ENCODE measurements at places on chromosomes 12 and 14.

GRCh38 chr14:103539056-103539825, 10.2 kb downstream of the TRMT61A start:
- DNase-seq, result no peak

- DNase-seq, result peak; percentile 34
Measured at GRCh38 chr12:131943389-131943788, 6.4 kb upstream of the EP400 start.

- peak; percentile 83 for DNase-seq
Measured at GRCh38 chr14:77098529-77099353, 683 bp downstream of the CIPC start.

GRCh38 chr14:60989599-60989998, 8.6 kb downstream of the SLC38A6 start:
- DNase-seq, result no peak

- no peak for DNase-seq
Measured at GRCh38 chr14:78933948-78934524, 763.9 kb downstream of the NRXN3 start.

GRCh38 chr12:77493302-77494168, 337.2 kb upstream of the NAV3 start:
- DNase-seq, result no peak

- DNase-seq, result peak; percentile 49
Measured at GRCh38 chr12:49873361-49873934, 30.3 kb downstream of the FAIM2 start.

GRCh38 chr14:75917946-75918335, 63.9 kb downstream of the TGFB3 start:
- no peak for DNase-seq

- DNase-seq, result no peak
Measured at GRCh38 chr14:73750531-73750901, 36.3 kb upstream of the PNMA1 start.

DNA sequence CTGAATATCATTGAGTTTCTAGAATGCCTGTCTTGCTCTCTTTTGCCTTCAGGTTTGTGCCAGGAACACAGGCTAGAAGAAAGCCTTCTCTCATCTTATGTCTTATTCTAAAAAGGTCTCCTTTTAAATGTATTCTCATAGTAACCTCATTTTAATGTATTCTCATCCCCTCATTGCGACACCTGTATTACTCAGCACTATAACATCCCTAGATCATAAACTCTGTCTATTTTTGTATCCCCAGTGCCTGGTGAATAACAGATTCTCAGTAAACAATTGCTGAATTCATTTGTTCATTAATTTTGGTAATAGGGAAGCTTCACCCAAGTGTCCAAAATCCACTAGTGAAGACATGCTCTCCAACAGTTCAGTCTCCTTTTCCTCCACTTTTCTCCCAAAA, 8.8 kb upstream of the LRRK2 start:
- DNase-seq, result no peak

DNA sequence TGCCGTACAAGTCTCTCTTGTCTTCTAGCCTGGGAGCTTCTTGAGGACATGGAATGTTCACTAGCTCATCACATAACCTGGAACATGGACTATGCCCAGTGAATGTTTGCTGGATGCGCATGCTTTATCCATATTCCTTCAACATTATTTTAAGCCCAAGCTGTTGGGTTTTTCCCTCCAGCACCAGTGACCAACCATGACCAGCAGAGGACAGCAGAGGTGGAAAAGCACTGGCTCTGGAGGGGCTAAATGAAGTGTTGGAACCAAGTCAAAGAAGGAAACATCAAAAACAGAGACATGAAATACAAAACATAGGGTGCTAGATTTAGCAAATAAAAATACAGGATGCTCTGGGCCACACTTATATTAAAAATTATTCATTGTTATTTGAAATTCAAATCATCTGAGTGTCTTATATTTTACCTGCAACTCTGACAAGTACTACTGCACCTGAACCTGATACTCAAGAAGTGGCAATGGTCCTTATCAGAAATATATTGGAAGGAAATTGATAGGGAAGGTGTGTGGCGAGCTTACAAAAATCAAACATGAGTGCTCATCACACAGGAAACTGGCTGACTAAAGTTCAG, 23.1 kb upstream of the HELB start:
- no peak for DNase-seq

GRCh38 chr14:23089498-23090253, 5.3 kb downstream of the ACIN1 start:
- no peak for DNase-seq

DNA sequence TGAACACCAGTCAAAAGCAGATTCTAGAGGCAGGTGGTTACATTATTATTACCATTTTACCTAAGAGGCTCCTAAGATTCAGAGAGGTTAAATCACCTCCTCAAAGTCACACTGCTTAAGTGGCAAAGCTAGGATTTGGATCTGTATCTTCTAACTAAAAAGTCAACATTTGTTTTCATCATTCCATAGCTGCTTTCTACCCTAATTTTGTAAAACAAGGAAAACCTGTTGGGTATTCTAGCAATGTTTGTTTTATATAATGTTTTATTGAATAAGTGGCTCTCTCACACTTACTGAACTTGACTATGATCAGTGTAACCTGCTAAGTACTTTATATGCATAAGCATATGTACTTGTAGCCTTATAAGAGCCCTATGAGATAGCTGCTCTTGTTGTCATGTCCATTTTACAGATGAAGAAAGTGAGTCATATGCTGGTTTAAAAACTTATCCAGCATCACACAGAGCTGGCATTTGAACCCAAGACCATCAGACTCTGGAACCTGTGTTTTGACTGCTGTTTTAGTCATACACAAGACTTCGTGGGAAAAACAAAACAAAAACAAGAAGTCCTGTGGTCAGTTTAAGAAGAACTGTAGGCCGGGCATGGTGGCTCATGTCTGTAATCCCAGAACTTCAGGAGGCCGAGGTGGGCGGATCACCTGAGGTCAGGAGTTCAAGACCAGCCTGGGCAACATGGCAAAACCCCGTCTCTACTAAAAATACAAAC, 31.7 kb upstream of the EVL start:
- DNase-seq, result no peak

DNA sequence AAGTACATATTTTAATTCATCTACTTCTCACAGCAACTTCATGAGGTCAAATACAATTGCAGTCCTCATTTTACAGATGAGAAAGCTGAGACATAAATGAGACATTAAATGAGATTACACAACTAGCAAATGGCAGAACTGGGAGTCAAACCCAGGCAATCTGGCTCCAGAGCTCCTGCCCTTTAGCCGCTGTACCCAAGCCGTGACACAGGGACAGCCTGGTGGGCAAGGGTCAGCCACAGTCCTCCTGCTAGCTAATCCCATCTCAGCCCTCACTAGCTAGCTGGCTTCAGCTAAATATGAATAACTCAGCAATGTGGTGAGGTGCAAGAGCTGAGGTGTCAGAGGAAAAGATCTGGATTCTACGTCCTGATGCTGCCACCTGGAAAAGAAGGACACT, 54.8 kb downstream of the NINJ2 start:
- DNase-seq, result no peak

- DNase-seq, result no peak
Measured at GRCh38 chr14:88823968-88824313, 510 bp upstream of the TTC8 start.

DNA sequence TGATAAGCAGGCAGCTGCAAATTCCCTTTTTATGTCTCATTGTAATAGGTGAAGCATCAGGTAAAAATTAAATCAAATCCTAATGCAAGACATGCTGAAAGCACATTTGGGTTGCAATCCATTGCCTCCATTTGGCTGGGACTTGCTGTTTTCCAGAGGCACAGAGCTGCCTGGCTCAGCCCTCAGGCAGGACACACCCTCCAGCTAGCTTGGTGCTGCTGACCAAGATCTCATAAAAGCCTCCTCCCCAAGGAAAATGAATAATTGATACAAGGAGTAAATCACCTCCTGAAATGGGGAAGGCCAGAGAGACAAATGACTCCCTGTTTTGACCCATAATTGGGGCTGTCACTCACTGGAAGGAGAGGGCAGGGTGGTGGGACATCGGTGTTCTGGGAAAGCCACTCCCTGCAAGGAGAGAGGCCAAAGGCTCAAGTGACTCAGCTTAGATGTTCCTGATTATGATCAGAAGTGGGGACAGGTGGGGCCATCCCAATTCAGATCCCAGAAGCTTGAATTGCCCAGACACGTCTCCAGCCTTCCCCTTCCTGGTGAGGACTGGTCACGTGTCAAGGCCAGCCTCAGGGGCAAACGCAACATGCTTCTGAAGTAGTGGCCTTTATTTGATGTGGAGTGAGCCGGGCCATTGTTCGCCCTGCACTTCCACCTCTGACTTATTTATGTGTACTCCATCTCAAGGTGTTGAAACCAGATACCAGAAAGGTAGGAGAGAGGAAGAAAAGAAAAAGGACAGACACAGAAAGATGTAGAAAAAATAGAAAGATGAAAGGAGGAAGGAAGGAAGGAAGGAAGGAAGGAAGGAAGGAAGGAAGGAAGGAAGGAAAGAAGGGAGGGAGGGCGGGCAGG, 773.7 kb downstream of the BCL11B start:
- DNase-seq, result no peak

- no peak for DNase-seq
Measured at GRCh38 chr12:106508966-106509365, 73.8 kb upstream of the RFX4 start.

DNA sequence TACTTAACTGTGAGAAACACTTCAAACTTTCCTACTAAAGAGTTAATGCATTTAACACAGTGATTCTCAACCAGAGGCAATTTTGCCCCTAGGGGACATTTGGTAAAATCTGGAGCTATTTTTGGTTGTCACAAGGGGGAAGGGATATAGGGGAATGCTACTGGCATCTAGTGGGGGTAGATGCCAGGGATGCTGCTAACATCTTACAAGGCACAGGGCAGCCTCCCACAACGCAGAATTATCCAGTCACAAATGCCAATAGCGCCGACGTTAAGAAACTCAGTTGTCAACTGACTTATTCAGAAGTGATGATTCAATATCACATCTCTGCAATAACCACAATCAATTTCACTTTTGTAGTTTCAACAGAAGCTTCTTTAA, 2.0 kb downstream of the EEA1 start:
- no peak for DNase-seq

GRCh38 chr12:64459394-64459891, 7.5 kb downstream of the TBK1 start:
- no peak for DNase-seq

- DNase-seq, result no peak
Measured at GRCh38 chr14:101054671-101055070, 151.1 kb upstream of the RTL1 start.

DNA sequence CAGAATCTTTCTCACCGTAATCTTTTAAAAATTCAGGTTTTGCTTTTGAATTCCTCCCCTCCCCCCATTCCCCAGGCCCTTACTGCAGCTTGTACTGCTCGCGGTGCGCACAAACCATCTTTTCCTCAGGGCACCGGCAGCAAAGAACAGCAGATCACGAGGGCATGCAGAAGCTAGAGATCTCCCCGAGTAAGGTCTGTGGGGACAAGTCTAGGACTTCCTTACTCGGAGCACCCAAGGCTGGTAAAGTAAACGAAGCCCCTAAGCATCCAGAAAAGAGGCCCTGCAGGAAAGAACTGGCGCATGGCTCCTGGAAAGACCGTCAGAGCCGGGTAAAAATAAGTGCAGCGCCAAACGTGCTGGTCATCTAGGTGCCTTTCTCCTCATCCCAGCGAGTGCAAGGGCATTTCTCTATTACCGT, 727 bp downstream of the LDHB start:
- peak; percentile 66 for DNase-seq

DNA sequence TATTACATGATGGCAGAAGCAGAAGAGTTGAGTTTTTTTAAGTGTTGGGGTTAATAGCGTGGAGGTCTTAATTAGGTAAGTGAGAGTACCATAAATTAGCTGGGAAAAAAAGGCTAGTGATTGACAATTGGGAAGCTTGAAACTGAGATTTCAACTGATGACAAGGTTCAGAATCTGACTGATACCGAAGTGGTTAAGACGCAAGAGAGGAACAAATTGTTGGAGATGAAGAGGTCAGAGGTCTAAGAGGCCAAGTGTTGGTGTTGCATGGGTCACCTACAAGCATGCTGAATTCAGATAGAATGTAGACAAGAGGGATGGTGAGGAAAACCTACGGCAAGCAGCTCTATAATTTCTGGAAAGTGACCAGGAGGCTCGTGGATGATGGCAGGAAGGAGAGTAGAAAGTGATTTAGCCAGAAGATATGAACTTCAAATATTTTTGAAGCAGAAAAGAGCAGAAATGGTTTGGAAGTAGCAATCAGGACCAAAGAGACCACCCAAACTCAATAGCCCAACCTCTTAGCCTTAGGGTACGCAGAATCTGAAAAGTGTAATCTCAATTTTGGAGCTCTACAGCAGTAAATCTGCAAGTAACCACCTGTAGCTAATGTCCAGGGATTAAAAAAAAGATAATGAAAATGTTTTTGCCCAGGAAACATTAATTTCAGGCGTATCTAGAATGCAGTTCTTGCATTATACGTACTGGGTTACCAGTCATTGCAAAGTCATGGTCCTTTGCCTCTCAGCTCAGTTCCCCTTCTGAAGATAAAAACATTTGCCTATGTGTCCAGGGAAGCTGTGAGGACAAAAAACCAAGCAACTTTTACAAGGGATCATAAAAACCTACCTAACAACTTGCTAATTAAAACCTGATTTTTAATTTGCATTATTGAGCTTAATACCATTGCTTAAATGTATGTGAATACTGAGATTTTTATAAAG, 1.7 kb upstream of the TMPO start:
- DNase-seq, result no peak

- DNase-seq, result no peak
Measured at GRCh38 chr14:77276295-77276935, 5.4 kb upstream of the NGB start.

GRCh38 chr12:124764451-124764850, 99.2 kb downstream of the SCARB1 start:
- no peak for DNase-seq

Measured in upper lobe of right lung (tissue), 1 donor.